Activated naive CD8-positive, alpha-beta T cell treated with anti-CD3 and anti-CD28 coated beads for 36 hours (primary cell): ENCODE measurements at places on chromosomes 6 and 20.

GRCh38 chr20:58478141-58478805 lies 36.9 kb downstream of the APCDD1L start:
- no peak for DNase-seq

DNA sequence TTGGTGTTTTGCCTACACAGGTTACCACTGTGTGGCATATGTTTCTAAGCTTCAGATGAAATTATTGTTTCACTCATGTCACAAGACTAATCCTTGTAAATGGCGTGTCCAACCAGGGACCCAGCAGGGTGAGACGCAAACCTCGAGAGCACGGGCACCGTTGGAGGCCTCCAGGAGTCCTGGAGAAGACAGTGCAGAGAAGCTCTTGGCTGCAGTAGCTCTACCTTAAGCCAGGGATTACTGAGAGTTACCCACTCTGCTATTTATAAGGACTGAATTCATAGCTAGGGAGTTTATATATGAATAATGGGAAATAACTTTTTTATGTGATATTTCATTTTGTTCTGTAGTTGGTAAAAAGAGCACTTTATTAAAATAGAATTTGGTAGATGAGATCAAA lies 137.4 kb downstream of the SLC24A3 start:
- DNase-seq: no peak

- DNase-seq: no peak
Observed at GRCh38 chr6:161033667-161034066, 42.1 kb downstream of the MAP3K4 start.

DNA sequence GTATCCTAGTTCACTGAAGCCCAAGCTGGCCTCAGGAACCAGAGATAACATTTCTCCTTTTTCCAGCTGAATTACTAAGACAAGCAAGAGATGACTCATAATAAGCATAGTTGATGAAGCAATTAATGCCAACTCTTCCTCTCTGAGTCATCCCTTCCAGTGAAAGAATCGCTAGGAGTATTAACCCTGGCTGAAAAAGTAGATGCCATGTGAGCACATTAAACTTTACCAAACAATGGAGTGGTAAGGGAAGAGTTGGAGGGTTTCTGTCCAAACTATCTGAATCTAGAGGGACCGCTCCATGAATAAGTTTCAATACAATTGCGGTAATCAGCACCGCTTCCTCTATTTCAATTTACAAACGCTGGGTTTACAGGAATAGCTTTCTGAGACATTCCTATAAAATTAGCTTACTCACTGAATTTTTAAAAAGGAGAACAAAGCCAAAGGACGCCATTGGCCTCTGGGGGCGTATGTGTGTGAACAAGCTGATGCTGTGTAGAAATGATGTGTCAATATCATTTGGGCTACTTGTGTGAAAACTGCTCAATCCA lies 48.3 kb downstream of the ATXN1 start:
- no peak for DNase-seq

DNA sequence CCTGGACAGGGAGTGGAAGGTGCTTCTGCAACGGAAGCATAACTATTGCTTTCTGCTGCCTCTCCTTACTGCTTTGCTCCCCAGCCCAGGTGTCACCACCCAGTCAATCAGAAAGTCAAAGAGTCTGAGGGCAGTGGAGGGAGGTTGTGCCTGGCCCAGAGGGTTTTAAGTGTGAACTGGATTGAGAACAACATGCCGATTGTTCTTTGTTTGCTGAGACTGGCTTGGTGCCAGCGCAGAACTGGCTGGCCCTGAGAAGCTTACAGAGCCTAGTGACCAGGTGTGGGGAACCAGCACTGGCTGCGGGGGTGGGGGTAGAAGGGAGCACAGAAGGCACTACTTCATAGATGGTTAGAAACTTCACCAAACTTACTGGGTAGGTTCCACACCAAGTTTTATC lies 31.1 kb upstream of the ENPP4 start:
- no peak for DNase-seq

DNA sequence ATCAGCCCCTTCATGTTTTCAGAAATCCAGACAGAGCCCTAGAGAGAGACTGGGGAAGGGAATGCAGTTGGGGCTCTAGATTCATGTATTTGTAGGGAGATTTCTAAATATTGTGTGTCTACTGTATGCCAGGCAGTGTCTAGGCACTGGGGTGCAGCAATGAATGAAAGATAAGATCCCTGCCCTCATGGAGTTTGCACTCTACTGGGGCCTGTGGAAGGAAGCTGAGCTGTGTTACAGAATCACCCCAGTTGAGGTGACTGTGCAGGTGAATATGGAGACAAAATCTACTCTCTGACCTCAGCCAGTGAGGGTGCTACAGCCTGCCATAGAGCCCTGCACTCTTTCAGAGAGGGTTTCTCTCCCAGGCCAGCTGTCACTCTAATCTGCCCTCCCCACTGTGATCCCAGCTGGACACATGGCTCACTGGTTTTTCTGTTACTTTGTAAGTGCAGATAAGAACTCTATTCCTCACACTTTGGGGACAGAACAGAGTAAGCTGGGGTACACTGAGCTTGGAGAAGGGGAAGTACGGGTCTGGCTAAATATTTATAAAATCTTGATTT lies 69.2 kb upstream of the E2F3 start:
- no peak for DNase-seq

GRCh38 chr20:46312075-46312944 lies 4.0 kb upstream of the CDH22 start:
- no peak for DNase-seq

- DNase-seq: no peak
Observed at GRCh38 chr6:105691971-105692370, 289.1 kb upstream of the PREP start.

DNA sequence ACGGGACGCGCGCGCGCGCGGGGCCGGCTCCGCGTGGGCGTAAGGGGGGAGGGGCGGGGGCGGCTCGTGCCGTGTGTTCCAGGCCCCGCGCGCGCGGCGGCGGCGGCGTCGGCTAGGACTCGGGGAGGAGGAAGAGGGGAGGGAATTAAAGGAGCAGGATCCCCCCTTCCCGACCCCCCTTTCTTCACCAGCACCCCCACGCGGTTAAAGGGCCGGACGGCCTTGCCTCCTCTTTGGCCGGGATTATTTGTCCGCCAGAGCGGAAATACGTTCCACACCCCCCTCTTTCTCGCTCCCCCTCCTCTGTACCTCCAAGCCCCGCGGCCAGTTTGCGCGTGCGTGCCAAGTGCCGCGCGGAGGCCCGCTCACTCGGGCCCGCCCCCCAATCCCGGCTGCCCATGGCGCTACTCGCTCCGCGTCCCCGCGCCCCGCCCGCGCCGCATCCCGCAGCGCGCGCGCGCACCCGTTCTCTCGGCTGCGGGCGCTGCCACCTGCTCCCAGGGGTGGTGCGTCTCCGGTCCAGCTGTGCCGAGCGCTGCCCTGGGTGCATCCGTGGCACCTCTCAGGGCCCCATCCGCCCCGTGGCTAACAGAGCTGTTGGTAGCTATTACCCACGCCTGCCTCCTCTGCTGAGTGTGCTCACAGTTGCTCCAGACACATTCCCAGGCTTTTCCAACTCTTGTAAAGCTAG lies at the start of gene ZBTB12:
Gene ZBTB12 (minus strand): TSS at position 134 of the 691 bp plus-strand sequence. CDS start 781 bp downstream, outside the sequence.
- DNase-seq: peak; percentile 91

DNA sequence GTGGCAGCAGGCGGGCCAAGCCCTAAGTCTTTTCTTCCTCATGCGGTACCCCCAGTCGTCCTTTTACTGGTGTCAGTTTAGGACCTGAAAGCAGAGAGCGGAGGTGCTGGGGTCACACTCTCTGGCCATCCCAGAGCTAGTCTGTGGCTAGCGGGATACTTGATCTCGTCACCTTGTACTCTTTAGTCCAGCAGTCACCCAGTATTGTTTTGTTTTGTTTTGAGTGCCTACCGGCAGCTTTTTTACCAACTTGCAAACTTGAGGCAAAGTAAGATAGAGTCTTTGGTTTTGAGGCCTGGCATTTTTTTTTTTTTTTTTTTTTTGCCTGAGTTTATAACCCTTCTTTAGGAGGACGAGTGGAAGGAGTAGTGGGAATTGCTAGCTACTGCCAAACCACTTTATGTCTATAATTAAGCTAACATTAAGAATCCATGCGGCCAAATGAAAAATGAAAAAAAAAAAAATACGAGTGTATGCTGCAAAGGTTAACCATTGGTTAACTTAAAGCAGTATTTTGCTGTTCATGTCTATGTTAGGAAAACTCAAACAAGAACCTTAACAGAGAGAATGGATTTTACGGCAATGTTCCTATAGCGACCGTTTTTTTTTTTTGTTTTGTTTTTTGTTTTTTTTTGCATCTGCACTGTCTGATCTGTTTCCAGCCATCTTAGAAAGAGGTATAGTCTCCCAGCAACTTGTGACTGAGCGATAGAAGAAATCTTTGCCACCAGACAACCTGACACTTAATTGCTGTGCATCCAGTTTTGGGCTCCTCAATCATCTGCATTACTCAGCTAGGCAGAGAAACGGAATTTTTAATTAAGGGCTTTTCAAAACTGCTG lies 56.9 kb downstream of the FAM217A start:
- no peak for DNase-seq

- DNase-seq: no peak
Observed at GRCh38 chr6:149414009-149414408, 13.9 kb downstream of the SUMO4 start.

DNA sequence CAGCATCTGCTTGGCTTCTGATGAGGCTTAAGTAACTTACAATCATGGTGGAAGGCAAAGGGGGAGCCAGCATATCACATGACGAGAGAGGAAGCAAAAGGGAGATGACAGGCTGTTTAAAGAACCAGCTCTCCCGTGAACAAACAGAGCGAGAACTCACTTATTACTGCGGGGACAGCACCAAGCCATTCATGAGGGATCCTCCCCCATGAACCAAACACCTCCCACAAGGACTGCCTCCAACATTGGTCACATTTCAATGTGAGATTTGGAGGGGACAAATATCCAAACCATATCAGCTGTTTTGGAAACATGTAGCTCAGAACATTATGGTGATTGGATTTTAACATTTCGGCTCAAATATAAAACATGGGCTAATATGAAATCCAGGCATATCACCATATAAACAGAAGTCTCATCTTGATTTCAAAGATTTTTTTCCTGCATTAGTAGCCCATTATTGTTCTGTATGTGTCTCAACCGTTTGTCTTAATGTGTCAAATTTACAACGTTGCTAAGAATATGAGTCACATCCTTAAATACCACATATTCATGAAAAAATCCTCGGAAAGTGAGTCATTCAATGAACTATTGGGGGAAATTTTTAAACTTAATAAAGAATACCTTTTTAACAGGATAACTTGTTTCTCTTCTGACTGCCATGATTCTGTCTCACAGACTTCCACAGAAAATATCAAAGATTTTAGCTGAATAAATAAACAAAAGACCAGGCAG lies 894.3 kb downstream of the TFAP2A start:
- no peak for DNase-seq

- DNase-seq: no peak
Observed at GRCh38 chr6:150881911-150882481, 16.5 kb downstream of the MTHFD1L start.

DNA sequence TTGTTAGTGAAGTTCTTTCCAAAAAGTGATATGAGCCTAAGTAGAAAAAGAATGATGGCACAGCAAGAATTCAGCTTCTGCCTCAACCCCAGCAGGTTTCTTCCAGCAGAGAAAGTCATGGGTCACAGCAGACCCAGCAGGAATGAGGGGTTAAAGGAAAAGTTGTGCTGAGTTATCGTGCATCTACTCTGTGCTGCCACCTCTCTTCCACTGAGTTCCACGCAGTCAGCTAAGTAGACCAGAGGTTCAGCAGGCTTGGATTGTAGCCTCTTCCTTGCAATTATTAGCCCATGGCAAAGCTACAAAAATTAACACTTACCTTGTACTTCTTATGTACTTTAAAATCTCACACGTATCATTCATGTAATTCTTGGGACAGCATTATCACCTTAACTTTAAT lies 510.8 kb downstream of the PTPRT start:
- DNase-seq: no peak

DNA sequence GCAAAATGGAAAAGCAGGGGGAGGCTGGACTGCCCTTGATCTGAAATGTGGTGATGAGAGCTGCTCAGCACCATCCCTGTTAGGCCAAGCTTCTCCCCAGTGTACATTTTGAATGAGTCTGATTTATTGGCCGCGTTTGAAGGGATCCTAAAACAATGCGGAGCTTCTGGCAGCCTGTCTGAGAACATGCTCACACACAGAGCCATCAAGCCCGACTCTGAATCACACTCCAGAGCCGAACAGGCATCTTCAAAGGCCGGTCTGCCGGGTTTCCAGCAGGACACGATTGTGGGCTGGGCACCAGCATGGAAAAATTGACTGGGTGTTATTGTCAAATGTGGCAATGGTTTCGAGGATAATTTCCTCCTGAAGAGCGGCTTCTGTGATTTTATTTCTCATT lies 235.9 kb downstream of the TFAP2C start:
- DNase-seq: no peak

DNA sequence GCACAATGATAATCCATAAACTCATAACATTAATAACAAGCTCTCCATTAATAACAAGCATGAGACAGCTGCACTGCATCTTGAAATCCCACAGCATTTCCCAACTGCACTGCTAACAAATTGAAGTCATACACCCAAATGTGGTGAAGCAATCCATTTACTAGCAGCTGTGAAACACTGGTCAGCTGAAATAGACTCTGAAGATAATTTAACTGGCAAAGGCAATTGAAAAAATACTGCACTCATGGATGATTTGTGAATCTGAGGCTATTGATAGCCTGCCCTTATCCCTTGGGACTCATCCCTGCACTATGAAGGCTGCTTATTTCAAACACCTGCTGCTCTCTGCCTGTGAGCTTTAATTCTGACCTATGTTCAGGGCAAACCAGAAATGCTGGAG lies 49.1 kb upstream of the PLCB1 start:
- DNase-seq: no peak

- no peak for DNase-seq
Observed at GRCh38 chr6:34603707-34604106, 47.6 kb upstream of the SPDEF start.

DNA sequence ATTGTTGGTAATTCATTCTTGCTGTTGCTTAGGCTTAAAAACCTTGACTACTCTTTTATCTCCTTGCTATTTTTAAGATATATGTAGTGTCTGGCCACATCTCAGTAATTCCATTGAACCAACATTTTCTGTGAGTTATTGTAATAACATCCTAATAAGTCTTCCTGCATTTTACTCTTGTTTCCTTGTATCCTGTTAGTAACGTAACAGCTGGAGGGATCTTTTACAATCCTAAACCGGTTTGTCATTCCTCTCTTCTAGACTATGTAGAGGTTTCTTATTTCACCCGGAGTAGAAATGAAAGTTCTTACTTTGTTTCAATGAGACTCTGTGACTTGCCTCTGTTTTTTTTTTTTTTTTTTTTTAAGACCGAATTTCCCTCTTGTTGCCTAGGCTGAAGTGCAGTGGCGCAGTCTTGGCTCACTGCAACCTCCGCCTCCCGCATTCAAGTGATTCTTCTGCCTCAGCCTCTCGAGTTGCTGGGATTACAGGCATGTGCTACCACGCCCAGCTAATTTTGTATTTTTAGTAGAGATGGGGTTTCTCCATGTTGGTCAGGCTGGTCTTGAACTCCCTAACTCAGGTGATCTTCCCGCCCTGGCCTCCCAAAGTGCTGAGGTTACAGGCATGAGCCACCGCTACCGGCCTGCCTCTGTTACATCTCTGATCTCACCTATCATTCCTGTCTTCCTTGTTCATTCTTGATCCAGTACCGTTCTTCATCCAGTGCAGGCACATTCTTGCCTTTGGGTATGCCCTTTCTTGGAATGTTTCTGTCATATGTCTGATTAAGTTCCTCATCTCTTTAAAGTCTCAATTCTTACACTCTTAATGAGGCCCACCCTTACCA lies 44.7 kb downstream of the NCOA3 start:
- no peak for DNase-seq
